ENCODE measurements at places on chromosomes 7 and 10.

DNA sequence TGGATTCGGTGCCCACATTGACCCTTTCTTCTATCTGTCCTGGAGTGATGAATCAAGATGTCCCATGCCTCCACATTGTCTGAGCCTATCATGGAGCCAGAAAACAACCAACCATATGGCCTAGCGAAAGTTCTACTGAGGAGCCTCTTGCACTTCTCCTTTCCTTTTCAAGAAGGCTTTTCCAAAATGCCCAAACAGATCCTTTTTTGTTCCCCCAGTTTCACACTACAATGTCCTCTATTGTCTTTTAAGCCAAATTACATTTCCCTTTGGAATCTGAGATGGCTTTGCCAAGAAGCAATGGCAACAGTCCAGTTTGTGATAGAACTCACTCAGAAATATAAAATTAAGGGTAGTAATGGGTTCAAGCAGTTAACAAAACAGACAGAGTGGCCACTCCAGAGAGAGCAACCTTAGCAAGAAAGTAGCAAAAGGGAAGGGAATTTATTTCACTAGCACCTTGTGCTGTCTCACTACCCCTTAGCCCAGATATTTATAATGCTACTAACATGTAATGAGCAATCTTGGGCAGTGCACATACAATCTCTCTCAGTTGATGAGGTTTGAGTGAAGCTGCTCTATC lies 194.6 kb upstream of the PDE1C start:
- no peak for DNase-seq

DNA sequence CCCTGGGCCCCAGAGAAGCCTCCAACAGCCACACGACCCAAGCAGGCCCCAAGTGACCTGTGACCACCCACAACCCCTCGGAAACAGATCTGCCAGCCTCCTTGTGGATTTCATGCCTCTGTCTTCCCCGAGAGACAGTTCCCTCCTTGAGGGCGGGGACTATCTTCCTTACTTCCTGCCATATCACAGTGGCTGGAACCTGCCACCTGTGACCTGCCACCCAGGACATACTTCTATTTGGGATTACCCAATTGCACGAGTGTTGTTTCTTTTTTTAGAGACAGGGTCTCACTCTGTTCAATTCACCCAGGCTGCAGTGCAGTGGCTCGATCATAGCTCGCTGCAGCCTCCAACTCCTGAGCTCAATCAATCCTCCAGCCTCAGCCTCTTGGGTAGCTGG lies 25.9 kb downstream of the TNRC18 start:
- no peak for DNase-seq

- DNase-seq: no peak
These were observed 534.0 kb upstream of the FOXK1 start for GRCh38 chr7:4147926-4148620.

DNA sequence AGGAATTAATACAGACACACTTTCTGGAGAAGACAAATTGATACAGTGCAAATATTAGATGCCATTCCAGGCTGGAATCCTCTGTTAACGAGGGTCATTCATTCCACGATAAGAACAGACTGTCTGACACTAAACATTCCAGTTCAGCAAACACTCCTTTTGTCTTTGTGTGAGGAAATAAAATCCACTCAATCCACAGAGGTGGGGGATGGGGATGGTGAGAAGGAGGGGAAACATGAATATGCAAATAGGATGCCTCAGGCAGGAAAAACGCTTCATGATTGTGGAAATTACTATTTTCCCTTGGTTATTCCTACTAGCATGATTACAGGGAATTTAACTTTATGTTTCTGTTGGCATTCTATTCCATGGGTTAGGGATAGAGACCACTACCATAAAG lies 196.9 kb upstream of the CDCA7L start:
- DNase-seq: no peak
